ENCODE measurements at places on chromosomes 3 and 15.

DNA sequence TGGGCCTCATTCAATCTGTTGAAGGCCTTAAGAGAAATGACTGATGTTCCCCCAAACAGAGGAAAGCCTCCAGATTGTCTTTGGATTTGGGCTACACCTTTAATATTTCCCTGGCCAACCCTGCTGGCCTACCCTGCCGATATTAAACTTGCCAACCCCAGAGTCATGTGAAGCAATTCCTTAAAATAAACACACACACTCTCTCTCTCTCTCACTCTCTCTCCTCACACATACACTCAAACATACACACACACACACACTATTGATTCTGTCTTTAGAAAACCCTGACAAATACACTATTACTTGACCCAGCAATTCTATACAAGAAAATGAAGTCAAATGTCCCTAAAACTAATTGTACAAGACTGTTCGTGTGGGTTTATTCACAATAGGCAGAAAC lies 109.9 kb upstream of the ST8SIA2 start:
- DNase-seq = no peak

- DNase-seq = no peak
Observed at GRCh38 chr3:148789146-148789545, 38.5 kb upstream of the CPB1 start.

DNA sequence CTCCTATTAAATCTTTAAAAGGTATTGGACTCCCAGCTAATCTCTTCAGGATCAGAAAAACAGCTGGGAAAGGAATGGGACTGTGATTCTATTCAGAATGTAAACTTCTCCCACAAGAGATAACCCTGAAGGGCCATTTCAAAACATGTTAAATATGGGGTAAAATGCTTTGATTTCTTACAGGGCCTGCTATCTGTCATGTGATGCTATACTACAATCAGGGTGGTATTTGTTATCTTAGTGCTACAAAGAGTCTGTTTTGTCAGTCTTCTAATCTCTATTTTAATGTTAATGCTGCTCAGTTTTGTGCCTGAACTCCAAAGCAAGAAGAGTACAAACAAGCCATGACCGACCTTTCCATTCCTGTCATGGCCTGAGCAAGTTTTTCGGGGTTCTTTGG lies 186.9 kb downstream of the TBC1D5 start:
- no peak for DNase-seq

DNA sequence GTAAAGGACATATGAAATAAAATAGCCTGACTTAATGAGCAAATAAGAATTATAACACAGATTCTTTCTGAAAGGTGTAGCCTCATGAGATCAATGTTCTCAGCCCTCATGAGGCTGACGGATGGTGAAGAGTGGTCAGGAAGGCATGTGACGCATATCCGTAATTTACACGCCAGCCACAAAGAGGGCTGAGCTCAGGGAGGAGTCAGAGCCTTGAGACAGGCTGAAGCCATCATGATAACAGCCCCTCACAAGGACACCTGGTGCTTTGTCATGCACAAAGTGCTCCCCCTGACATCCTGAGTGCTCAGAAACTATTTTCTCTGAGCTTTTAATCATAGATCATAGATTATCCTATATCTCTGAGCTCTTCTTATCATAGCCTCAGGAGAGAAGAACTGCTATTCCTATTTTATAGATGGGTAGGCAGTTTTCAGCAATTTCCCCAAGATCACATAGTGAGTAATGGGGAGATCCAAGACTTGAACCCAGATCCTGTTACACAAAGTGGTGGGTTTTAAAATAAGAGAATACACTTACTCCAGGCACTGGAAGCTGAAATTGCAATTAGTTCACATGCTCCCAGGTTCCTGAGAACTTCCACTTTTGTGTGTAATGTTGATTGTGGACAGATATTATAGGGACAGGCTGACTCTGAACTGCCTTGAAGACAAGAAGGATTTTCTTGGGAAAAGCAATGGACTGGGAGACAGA lies 267.1 kb downstream of the RPLP1 start:
- DNase-seq = no peak

- DNase-seq = no peak
Observed at GRCh38 chr3:132245552-132246142, 71.6 kb upstream of the ACP3 start.

GRCh38 chr3:153438271-153438670 lies 276.2 kb downstream of the RAP2B start:
- no peak for DNase-seq

GRCh38 chr3:104763007-104763406 lies 603.7 kb upstream of the ALCAM start:
- DNase-seq = no peak

- no peak for DNase-seq
Observed at GRCh38 chr3:24943961-24944360, 449.3 kb upstream of the THRB start.

GRCh38 chr15:34001536-34001935 lies 33.2 kb downstream of the CHRM5 start:
- no peak for DNase-seq

GRCh38 chr3:184174284-184174645 lies 390 bp upstream of the AP2M1 start:
- no peak for DNase-seq

DNA sequence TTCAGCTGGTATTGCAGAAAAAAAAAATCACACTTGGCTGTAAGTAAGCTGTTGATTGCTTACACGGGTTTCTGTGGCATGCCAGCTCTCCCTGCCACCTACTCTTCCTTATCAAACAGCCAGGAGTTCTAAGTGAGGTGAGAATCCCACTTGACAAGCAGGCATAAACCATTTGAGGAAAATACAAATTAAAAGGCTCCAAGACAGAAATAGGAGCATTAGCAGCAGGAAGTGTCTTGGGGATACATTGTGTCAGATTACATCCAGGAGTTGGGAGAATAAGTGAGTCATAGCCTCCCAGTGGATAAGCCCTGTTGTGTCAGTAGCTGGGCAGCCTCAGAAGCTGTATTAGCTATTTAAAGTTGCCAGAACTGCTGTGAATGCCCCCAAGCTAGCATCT lies 256.0 kb downstream of the CNTN4 start:
- no peak for DNase-seq

DNA sequence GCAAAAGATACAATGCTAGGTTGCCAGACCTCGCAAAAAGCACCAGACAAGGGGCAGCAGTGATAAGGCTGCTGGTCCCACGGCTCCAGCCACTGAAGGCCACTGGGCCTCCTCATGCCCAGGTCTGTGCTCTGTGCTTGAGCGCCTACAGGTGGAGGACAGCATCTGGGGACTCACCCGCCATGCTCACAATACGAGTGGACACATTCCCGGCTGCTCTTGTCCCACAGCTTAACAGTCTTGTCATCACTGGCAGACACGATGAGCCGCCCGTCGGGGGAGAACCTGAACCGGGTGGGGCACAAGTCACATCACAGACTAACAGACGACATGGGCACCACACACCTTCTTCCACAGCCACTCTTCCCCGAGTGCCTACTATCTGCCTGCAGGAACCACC lies 7.4 kb downstream of the POC1A start:
- no peak for DNase-seq

GRCh38 chr3:155070932-155071387 lies 9.2 kb upstream of the MME start:
- DNase-seq = no peak

DNA sequence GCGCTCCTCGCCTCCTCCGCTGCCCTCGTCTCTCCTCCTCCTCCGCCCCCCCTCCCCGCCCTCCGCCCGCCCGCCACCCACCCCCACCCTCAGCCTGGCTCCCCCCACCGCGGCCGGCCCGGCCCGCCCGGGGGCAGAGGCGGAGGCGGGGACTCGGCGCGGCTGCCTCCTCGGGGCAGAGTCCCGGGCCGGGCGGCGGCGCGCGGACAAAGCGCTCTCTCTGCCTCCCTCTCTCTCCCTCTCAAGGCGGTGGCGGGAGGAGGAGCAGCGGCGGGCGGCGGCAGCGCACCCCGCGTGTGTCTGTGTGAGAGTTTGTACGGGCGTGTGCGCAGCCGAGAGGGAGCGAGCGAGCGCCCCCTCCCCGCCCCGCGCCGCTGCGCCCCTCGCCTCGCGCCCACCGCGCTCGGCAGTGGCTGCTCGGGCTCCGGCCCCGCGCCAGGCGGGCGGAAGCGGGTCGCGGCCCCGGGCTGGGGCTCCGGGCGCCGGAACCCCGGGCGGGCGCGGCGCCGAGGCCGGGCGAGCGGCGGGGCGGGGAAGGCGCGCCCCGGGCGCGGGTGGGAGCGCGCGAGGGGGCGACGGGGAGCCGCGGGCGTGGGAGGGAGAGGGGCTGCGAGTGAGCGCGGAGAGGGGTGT lies at the start of gene IGF2BP2:
Gene IGF2BP2, minus strand, starts transcription at position 37 of the 633 bp plus-strand sequence. CDS start 82 bp downstream, outside the sequence.
- no peak for DNase-seq

DNA sequence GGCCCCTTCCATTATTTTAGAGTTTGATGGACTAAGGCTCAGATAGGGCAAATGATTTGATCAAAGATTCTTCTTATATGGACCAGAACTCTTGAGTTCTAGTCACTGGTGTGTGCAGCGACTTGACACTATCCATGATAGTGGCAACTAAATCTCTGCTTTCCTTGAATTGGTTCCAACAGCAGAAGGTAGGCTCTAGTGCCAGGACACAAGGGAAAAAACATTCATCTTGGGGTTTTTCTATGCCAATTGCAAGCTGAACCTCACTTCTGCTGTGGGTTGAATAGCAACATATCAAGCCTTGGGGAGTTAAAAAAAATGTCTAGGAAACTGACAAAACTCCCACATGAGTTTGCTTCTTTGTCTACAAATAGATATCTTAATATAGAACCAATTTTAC lies 35.1 kb downstream of the CTXND1 start:
- DNase-seq = no peak

- no peak for DNase-seq
Observed at GRCh38 chr3:68088216-68088615, 433.8 kb upstream of the SUCLG2 start.

- DNase-seq = no peak
Observed at GRCh38 chr3:58022490-58022889, 14.3 kb downstream of the FLNB start.

DNA sequence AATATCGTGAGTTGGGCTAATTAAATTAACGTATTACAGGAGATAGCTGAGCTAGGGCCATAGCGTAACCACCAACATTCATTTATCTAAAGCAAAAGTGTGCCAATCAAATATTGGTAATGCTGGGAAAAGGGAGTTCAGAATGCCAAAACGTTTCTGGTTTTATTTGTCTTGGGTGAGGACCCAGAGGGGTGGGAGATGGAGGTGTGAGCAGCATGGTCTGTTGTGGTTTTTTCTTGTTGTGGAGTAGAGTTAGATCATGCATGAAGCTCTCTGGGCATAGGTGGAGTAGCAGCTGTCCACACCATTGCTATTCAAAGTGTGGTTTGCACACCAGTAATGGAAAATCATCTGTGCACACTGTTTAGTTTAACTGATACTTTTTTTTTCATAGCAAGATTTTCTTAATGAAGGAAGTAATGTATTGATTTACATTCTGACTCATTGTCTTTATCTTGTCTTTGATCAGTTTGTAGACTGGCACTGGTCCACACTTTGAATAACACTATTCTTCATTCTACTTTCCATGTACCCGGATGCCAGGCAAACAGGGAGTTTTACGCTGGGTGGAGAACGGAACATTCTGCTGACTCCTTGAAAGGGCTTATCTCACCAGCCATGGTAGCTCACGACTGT lies 50.8 kb upstream of the CRTC3 start:
- no peak for DNase-seq

DNA sequence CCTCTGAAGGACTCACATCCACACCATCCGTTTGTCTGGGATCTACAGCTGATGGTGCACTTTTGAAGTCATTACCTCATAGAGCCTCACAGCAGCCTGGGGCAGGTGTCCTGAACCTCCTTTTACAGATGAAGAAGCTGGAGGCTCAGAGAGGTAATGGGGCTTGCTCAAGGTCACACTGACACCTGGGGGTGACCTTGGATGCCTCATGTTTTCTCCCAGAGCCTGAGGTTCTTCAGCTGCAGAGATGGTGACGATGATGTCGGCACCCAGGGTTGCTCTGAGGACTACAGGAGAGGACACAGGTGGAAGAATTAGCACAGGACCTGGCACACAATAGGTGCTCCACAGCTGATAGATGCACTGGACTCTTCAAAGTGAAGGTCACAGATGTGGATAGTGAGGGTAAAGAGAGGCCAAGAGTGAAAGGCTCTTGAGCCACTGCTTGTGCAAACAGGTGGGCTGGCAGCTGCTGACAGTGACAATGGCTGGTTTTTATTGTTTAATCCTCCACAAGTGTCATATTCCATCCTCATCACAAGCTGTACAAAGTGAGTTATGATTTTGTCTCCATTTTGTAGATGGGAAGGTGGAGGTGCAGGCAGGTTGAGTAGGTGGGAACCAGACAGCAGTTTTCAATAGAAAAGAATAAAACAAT lies 17.4 kb upstream of the ATP2B2 start:
- DNase-seq = no peak

DNA sequence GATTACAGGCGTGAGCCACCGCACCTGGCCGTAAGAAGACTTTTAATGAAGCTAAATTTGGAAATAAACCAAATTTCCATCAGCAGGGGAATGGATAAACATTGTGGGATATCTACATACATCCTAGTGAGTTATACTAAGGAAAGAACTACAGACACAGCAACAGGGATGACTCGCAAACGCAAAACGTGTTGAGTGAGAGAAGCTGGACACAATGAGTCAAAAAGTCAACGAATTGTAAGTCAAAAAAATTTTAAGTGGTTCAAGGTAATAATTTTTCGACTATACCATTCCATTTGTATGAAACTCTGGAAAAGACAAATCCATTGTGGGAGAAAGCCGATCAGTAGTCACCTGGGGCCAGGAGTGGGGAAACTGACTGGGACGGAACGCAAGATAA lies 19.9 kb downstream of the PLA2G4F start:
- no peak for DNase-seq

GRCh38 chr15:59222906-59223550 lies 16.4 kb downstream of the LDHAL6B start:
- DNase-seq = no peak

- DNase-seq = no peak
Observed at GRCh38 chr3:190911382-190911781, 48.9 kb upstream of the GMNC start.

GRCh38 chr3:165383381-165383780 lies 187.2 kb upstream of the SLITRK3 start:
- DNase-seq = no peak

GRCh38 chr3:120147072-120147871 lies 53.0 kb upstream of the GSK3B start:
- DNase-seq = peak; percentile 24

DNA sequence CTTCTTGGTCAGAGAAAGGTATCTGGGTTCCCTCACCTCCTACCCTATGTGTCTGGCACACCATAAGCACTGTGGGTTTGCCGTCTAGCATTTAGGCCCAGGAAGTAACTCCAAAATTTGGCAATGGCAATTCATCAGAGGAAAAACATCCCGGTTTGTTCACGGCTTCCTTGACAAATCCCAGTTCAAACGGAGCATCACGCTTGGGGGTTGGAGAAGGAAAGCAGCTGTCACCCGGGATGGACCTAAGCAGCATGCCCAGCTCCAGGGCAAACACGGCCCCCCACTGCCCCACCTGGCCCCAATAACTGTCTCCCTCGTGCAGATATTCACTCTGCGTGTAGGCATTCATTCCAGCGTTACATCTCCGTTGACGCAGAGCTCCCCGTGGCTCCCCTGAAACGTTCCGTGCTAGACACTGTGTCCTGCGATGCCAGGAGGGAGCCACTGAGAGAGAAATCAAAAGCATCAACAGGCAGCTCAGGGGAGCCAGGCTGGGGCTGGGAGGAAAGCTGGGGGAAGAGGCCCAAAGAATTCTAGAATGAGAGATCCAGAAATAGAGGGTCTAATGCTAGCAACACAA lies 41.4 kb downstream of the NTRK3 start:
- no peak for DNase-seq

GRCh38 chr3:181718987-181719911 lies 7.5 kb downstream of the SOX2 start:
- DNase-seq = no peak

Data from stimulated activated CD4-positive, alpha-beta T cell treated with anti-CD3 and anti-CD28 coated beads, TNF-alpha, amount 100 ng/mL, for 1 hour (primary cell).